ENCODE measurements at places on chromosomes 6 and 20. TPM values are rescaled to one million over a fixed set of nuclear protein-coding genes. Genes with fewer than 3 reads are reported as not detected.

Gene CRIP3
- not detected for total RNA-seq

Gene SLC17A2
- not detected for total RNA-seq

Gene MDFI
- 39.2 TPM for total RNA-seq

Gene RSPH4A
- not detected for total RNA-seq

Gene RALGAPB
- total RNA-seq: 27.1 TPM

Gene HTR1E
- not detected for total RNA-seq

Gene TDRD6
- total RNA-seq: 0.44 TPM

Gene TSHZ2
- total RNA-seq: 83.5 TPM

Gene HLA-DPA1
- 211 TPM for total RNA-seq

Gene PLN
- total RNA-seq: 41.0 TPM

Gene VAPB
- total RNA-seq: 22.5 TPM

Gene GRM1
- total RNA-seq: not detected

All from omental fat pad (tissue), 4 donors.